ENCODE measurements at places on chromosomes 7 and 10.

DNA sequence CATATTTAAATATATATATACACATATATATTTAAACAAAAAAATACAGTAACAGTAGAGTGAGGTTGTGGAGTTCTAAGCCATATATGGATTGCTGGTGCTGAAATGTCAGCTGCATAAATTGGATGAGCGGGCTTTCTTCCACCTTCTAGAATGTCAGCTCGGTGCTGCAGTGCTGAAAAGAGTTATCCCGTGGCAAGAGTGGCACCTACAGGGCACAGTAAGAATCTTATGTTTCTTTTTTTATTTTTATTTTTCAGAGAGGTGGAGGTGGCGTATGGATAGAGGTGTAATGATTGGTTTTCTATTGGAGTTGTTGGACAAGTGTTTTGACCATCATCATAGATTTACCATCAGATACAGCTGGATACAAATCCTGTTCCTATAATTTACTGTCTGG is 86.2 kb upstream of the DYNC1I1 start:
- DNase-seq, result peak; percentile 65

DNA sequence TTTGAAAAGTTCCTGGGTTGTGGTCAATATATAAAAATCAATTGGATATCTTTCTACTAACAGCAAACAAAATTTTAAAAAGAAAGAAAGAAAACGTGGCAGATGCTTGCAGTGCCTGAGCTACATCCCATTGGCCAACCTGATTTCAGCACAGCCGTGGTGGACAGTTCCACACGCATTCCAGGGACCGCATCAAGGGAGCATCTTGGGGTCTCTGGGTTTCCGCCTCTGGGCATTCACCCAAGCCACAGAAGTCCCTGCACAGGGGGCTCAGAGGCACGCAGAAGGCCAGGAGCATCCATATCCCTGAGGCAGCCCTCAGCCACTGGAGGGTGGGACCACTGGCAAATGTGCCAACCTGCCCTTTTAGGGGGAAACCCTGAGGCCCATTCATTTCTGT is 254.5 kb upstream of the RNF32 start:
- DNase-seq, result no peak

DNA sequence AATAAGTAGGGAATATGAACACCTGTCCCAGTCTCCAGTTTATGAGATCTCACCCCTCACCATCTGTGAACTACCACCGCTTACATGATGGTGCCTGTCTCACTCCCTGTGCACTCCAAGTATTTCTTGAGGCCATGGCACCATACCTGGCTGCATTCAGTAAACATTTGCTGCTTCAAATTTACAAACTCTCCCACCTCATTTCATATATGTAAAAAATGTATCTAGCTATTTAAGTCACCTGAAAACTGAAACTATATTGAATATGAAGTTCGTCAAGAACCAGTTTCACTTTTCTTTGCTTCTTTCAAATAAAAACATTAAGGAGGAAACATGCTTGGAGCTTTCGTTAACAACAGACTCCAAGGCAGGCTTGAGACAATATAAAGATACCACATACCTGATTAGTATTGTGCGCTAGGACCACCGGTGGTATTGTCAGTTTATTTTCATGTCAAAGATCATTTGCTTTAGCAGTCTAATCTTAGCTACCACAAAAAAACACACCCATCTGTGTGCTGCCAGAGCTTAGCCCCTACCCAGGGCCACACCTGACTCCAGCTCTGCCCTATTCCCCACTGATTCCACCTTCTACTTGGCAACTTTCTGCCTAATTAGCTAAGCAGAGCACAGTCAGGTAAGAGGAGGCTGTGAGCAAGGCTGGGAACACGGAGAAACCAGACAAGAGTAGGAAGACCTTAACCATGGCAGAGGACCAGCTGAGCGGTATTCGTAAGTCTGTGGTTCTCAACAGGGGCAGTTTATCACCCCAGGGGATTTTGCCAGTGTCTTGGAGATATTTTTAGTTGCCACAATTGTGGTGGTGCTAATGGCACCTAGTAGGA is 92.0 kb downstream of the ZFAND4 start:
- DNase-seq, result no peak

GRCh38 chr10:20817646-20818045 is 79.5 kb downstream of the NEBL start:
- no peak for DNase-seq

DNA sequence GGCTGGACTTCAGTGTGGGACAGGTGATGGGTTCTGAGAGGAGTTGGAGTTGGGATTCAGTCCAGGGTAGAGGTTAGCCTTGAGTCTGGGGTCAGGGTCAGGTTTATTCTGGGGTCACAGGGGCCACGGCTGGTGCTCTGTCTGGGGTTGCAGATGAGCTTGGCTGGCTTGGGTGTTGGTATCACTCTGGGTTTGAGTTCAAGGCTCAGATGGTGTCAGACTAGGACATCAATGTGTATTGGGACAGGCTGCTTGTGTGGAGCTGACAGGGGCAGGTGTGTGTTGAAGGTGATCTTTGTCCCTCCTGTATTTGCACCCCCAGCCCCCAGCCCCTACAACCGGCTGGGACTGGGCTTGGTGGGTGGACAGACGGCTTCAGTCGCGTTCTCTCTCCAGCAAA is 26.8 kb downstream of the TMEM270 start:
- no peak for DNase-seq

DNA sequence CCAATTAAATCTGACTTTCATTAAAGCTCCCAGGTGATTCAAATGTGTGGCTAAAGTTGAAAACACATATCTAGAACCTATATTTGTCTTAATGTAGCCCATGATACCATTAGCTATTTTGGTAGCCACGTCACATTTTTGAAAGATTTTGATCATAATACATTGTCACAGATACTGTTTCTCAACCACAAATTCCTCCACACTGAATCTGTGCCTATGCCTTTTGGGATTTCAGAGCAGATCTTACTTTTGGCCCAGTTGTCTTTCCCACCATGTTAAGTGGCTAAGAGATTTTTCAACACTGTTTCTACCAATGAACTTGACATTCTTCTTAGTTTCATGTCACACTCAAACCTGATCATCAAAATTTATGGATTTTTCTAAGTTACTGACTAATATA is 47.4 kb downstream of the CH25H start:
- no peak for DNase-seq

GRCh38 chr10:102673819-102674511 is 29.7 kb downstream of the TRIM8 start:
- no peak for DNase-seq

DNA sequence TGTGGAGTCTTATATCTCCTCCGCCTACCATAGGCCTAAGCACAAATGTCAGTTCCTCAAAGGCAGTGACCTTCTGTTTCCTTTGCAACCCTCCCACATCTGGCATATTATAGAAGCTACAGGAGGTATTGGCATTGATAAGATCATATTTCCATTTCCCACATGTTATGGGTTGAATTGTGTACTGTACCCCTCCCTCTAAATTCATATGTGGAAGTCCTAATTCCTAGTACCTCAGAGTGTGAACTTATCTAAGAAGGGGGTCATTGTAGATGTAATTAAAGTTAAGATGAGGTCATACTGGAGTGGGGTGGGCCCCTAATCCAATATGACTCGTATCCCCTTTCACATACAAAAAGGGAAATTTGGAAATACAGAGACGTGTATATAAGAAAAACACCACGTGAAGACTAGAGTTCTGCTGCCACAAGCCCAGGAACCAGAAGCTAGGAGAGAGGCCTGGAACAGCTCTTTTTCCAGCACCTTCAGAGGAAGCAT is 6.1 kb upstream of the LAMB4 start:
- no peak for DNase-seq

DNA sequence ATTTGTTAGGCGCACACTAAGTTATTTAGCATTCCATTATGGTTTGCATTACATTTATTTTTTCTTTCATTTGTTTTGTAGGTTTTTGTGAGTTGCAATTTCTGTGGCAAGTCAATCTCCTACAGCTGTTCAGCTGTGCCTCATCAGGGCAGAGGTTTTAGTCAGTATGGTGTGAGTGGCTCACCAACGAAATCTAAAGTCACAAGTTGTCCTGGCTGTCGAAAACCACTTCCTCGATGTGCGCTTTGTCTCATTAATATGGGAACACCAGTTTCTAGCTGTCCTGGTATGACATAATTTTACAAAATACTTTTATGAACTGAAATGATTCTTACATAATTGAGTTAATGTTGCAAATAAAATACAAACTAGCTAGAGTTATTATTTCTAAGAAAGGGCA is 29.5 kb downstream of the MIOS start:
- no peak for DNase-seq

DNA sequence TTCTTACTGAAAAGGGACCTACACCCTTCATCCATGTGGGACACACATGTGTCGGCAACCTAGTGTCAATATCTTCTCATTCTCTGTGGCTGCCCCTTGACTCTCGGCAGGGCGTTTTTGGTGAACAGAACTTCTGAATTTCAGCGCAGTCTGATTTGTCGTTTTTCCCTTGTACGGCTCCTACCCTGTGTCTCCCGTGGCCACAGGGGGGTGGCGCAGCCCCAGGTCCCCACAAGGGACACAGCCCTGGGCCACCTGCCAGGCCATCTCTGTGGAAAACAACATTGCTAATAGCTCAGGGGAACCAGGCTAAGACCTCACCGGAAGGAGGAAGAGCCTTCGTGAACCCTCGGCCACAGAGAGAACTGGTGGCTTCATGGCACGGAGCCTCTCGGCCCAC is 53.1 kb upstream of the NKX6-2 start:
- DNase-seq, result no peak

GRCh38 chr7:17472939-17473338 is 174.5 kb downstream of the AHR start:
- no peak for DNase-seq

DNA sequence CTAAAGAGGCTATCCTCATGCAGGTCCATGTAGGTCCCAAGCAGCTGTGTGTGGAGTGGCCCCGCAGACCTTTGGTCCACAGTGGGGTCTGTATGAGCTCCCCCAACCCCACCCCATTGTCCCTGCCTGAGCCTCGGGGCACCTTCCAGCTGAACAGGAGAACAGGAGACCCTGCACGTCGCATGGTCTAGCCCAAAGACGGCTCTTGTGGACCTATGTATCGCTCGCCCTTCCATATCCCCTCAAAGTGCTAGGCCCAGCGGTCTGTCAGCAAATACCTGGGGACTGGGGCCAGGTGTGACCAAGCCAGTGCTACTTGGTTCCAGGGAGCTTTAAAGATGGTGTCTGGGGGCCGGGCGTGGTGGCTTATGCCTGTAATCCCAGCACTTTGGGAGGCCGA is 43.0 kb downstream of the OAT start:
- no peak for DNase-seq

- DNase-seq, result no peak
These were observed 33.0 kb upstream of the PPP1R3C start for GRCh38 chr10:91665842-91666241.

DNA sequence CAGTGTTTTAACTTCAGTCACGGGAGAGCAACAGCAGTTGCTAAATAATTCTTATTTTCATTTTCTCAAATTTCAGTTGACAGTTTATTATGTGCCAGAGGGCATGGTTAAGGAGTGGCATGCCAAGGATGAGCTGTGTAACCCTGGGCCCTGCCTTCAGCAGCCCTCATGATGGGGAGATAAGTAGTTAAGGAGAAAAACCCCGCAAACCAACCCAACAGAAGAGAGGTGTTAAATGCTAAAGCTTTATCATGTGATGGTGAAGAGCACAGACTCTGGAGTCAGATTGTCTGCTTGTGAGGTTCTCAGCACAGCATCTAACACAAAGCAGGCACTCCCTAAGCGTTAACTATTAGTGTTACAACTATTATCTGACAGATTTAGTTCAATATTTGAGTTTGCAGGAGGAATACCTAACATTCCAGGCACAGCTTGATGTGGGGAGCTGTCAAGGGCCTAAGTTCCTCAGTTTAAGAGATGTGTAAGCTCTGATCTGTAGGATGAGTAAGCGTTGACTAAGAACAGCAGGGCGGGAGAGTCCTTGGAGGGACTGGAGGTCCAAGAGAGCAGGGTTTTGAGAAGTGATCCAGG is 29.6 kb downstream of the STAM start:
- peak; percentile 16 for DNase-seq
